ENCODE measurements at places on chromosomes 11 and 22.
A peak's percentile ranks its signal among the peaks of the same experiment; 100 is the strongest.

DNA sequence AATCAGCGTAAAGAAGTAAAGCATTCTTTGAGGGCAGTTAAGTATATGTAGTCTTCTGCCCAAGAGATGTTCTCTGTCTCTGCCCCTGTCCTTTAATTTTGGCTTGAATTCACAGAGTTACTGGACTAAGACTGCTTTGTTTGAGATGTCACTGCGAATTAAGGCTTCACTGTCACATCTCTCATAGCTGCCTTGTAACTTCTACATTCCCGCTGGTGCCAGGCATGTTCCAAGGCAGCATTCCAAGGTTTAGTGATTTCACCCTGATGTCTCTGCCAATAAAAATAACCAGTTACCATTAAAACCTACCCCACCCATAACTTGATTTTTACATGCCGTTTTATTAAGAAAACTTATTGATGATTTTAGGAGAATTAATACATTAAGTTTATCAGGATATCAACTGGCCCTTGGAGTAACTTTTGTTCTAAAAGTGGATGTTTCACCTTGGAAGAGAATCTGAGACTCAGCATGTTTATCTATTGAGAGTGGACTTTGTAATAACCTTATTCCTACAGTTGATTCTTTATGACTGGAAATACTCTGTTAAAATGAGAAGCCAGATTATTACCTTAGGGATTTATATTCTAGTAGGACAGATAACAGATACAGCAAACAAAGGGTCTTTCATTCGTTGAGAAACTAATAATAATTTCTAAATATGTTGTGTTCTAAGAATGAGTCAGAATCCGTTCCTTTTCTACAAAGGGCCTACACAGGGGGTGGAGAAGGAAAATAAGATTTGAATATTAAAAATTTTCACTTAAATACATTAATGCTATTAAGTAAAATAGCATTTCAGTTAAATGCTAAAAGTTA, 110.2 kb downstream of the UVRAG start:
- DNase-seq = no peak

DNA sequence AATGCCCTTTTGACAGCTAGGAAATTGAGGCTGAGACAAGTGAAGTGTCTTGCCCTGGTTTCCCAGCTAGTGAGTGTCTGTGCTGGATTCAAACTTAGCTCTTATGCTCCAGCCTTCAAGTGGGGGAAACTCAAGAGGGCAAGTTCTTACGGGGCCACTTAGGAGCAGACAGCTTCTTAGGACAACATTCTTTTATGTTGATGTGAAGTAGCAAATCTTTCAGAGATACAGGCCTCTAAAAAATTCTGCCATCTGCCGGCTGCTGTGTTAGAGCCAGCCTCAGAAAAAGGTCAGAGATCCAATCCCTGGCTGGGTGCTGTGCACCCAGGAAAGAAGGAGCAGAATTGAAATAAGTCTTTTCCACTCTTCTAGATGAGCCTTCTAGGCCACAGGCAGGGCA, 26.6 kb downstream of the TIMP3 start:
- DNase-seq = no peak

- peak; percentile 93 for DNase-seq
These were observed 1.9 kb downstream of the CD151 start for GRCh38 chr11:834371-835316.

- no peak for DNase-seq
These were observed 19.1 kb downstream of the PKNOX2 start for GRCh38 chr11:125183641-125184040.

DNA sequence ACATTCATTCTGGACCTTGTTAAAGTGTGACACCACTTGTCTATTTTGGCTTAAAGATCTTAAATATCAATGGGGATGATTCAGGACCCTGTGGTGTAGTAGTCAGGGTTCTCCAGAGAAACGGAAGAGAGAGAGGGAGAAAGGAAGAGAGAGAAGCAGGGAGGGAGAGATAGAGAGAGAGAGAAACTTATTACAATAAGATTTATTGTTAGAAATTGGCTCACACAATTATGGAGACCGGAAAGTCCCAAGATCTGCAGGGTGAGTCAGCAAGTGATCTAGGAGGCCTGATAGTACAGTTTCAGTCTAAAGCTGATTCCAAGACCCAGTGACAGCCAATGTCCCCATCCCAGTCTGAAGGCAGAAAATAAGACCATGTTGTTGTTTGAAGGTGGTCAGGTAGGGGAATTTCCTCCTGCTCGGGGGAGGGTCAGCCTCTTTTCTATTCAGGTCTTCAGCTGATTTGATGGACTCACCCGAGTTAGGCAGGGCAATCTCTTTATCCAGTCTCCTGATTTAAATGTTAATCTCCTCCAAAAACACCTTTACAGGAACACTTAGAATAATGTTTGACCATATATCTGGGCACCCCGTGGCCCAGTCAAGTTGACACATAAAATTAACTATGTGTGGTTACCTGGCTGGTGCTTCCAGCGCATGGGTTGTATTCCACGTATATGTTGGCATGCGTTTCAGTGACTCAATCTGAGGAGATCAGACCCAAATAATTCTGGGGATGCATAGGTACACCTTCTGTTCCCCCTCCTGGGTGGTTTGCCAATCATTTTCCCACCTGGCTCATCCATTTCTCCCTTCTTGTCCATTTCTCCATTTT, 1350.5 kb downstream of the TBC1D22A start:
- DNase-seq = no peak

- DNase-seq = no peak
These were observed 747.9 kb downstream of the OPCML start for GRCh38 chr11:132784441-132784840.

DNA sequence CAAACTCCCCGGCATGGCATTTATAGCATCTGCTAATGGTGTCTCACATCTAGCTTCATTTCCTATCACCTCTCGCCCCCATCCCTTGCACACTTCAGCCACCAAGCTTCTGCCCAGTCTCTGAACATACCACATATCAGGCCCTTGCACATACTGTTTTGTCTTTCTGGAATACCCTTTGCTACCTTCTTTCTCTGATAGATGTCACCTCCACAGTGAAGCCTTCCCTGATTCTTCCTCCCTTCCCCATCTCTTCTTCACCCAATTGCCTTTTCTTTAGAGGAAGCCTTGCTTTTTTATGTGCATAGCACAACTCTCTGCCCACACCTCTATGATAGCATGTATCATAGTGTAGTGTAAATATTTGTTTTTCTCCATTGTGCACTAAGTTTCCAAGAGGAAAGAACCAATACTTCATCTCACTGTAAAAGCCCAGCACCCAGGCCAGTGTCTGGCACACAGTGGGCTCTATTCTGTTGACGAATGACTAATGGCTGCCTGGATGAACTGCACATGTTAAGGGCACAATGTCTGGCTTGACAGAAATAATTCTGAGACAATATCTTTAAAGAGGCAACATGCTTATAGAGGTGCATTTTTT, 27.8 kb downstream of the P4HA3 start:
- DNase-seq = no peak

DNA sequence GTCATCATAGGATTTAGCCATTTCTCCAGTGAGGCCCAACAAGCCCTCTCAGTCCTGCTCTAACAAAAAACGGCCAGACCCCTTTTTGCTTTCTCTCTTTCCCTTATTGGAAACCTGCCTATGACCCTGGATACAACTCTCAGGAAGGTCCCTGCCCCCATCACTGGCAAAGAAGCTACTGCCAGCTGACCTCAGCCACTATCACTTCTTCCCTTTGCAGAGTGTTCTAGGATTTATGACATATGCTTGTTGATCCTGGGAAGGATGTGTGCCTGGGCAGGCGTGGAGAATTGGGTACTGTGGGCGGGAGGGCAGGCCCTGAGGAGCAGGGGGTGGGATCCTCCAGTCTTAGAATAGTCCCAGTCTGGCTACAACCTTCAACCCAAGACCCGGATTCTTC, 7.5 kb downstream of the PGAP2 start:
- no peak for DNase-seq

DNA sequence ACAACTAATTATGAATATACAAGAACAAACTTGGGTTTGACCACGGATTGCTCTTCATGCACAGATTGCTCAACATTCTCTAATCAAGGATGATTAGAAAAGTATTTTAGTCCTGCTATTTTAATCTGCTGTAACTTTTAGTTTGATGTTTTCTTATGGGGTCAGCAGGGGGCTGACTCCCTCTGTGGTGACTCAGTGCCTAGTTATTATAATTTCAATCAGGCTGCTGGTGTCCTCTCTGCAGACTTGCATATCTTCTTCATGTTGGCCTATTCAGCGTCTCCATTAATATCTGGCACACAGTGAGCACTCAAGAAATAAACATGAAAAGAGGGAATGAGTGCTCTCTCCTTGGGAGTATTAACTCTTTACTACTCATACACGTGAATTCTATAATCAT, 223.8 kb upstream of the DDI1 start:
- no peak for DNase-seq

GRCh38 chr22:42932857-42933484, 75.9 kb upstream of the ARFGAP3 start:
- DNase-seq = no peak

DNA sequence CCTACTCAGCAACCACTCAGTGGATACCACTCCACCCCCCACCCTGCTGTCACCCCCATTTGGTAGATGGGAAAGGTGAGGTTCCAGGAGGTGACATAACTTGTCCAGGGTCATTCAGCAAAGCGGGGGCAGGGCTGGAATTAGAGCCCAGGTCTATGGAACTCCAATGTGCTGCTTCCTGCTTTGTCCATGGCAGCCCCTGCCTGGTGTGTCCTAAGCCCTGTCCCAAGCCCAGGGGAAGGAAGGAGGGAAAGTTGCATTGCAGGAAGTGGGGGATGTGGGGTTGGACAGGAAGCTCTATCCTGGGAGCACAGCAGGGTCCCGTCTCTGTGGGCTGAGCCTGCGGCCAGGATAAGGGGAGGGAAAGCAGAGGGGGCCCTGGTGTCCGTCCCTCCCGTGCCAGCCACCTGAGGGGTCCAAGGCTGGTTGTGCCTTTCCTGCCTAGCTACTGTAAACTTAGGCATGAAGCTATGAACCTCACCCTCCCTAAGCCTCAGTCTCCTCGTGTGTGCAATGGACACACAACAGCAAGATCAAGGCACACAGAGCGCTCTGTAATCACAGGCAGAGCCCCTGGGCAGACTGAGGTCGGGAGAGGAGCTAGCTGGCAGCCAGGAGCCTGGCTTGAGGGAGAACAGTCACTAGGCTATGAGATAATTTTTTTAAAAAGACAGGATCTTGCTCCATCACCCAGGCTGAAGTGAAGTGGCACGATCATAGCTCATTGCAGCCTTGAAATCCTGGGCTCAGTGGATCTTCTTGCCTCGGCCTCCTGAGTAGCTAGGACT, 12.9 kb downstream of the GAL3ST1 start:
- peak; percentile 15 for DNase-seq

DNA sequence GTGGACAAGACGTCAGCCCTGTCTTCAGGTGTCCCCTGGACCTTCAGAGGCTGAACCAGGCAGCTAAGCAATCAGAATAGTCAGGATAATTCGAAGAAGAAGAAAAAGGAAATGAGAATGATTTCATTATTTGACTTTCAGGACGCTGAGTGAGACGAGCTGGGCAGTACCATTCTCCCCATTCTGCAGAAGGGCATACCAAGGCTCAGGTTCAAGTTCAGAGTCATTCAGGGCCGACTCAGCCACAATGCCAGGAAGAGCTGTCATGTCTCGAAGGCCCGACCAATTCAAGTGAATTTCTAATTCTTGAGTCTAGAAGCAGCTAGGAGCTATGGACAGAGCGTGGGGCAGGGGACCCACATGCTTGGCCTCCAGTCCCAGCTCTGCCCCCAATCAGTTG, 33.8 kb upstream of the CD82 start:
- no peak for DNase-seq

GRCh38 chr11:22192642-22193347, at the start of gene ANO5:
ANO5 (plus strand) TSS chr11:22193085; CDS start chr11:22193493, 408 bp downstream.
- DNase-seq = peak; percentile 68

GRCh38 chr11:75233754-75234172, 6.8 kb upstream of the TPBGL start:
- peak; percentile 64 for DNase-seq

- DNase-seq = no peak
These were observed 10.0 kb upstream of the PEX26 start for GRCh38 chr22:18067548-18068341.

- DNase-seq = no peak
These were observed 76.7 kb downstream of the TRIM29 start for GRCh38 chr11:120061036-120061760.

- DNase-seq = peak; percentile 49
These were observed 7.8 kb upstream of the PYGM start for GRCh38 chr11:64767344-64768299.

Data from ACHN (cell line).